Bone marrow (tissue), 2 donors: ENCODE measurements at places on chromosomes 2 and 18.

- DNase-seq, result no peak
Measured at GRCh38 chr2:55048508-55049042, 1.7 kb downstream of the RTN4 start.

DNA sequence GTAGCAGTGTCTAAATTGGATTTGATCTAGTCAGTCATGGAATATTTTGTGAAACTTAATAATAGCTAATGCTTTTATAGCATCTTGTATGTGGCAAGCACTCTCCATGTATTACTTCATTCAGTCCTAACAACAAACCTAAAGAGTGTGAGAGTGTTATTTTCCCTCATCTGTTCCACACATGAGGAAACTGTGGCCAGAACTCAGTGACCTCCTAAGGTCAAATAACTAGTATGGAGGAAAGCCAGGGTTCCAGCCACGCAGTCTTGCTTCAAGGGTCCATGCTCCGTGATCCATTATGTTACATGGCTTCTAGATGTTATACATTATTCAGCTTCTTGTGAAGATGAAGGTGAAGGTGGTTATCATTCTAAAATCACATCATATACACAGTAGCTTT, 45.5 kb downstream of the TWSG1 start:
- DNase-seq, result no peak

- peak; percentile 12 for DNase-seq
Measured at GRCh38 chr2:232444409-232445148, 11.4 kb upstream of the ALPI start.

DNA sequence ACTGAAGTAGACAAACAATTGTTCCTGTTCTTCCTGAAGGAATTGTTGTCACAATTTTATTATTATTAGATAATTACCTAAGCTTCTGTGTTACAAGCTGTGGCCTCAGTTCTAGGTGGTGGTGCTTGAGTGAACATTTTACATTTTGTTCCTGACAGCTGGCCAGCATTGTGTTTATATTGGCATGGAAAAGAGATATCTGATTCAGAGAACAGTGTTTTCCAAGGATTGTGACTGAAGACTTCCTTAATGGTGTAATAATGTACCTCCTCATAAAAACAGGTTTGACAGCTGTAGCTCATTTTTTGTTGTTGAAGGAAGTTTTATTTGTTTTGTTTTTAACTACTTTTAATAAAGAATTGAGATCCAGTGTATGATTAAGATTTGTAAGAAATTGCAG, 95.2 kb downstream of the EPB41L5 start:
- no peak for DNase-seq

- DNase-seq, result no peak
Measured at GRCh38 chr2:47046271-47046670, 108.8 kb downstream of the STPG4 start.

DNA sequence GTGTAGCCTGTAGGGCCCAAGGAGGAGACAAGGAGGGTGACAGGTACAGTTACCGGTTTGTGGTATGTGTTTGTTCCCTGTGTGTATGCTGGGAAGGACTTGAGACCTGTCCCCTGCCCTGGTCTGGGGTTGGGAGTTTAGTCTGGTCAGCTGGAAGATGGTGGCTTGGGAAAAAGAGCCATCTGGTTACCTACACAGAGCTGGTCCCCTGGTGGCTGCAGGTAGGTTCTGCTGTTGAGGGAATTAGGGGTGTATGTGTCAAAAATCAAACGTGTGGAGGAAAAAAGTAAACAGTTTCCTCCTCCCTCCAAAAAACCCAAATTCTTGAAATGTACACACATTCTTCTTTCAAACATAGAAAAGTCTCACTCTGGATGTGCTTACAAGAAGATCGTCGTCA, 24.3 kb downstream of the PTMA start:
- DNase-seq, result no peak

- DNase-seq, result no peak
Measured at GRCh38 chr2:200509235-200509611, 645 bp downstream of the KCTD18 start.

DNA sequence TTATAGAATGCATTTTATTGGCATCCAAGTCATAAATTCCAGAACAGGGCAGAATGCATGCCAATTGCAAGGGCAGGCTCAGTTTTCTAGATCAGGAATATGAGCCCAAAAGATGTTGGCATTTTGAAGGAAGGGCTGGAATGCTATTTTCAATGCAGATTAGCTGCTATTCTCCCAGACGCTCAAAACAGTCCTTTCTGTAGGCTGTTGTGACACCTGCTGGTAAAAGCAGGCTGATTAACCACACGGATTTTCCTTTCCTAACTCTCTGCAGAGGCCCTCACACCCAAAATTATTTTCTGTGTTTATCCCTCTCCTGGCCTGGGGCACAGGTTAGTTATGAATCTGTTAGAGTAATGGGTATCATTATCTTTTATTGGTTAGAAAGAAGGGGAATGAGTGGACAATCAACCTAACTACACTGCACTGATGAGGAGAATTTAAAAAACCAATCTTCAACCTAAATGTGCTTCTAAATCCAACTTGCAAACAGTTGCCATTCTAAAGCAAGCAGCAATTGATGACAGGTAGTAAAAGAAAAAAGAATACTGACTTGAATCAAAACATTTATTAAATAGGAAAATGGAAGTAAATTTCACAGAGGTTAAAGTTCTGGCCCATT, 94.0 kb downstream of the PLA2R1 start:
- no peak for DNase-seq

DNA sequence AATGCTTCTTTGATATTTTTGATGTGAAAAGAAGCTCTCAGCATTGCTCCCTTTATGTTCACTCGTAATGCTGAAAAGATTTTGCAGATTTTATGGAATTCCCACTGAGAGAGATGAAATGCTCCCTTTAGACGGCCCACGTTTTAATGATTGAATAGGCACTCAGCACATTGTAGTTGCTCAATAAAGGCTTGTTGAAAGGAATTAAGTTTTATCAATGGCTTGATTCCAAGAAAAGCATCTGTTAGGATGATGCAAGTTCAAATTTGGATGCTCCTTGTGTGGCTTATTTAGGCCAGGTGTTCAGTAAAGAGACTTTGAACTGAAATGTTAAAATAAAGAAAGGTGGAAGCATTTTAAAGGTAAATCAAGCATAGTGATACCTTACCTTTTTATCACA, 725.1 kb downstream of the EPHA4 start:
- no peak for DNase-seq

GRCh38 chr18:11826836-11827235, 24.4 kb upstream of the CHMP1B start:
- DNase-seq, result no peak

- DNase-seq, result no peak
Measured at GRCh38 chr2:101768556-101769220, 71.2 kb downstream of the MAP4K4 start.

- no peak for DNase-seq
Measured at GRCh38 chr2:199464606-199465352, 7.0 kb upstream of the SATB2 start.

DNA sequence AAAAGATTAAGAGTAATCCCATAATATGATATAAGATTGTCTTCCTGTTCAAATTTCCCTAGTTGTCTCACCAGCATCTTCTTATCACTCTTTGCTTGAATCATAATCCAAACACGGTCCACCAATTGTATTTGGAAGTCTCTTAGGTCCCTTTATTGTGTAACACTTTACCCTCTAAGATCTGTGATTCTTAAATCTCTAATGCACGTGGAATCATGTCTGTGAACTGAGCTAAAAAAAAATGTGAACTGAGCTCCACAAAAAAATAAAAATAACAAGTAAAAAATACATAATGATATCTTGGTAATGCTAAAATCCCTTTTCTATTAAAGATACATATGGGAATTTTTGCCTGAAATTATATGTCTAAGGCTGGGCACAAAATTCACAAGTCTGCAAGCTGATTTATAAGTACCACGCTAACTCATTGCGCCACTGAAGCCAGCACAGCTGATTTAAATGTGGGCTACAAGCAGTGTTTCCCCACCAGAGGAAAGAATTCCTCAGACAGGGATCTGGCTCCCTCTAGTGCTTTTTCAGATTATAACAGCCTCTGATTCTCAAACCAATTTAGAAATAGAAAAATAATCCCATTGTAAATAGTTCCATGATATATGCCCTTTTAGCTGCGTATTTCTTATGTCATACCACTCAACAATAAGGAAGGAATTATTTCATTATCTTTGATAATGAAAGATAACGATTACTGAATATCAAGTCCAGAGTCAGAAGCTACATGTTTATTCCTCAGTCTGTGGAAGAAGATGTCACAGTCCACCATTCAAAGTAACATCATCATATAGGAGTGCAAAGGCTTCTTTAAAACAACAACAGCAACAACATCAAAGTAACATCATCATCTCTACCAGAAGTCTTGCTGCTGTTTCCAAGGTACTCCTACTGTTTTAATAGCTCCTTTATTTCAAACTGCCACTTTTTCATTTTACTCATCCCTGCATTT, 22.9 kb downstream of the RBM43 start:
- peak; percentile 47 for DNase-seq

GRCh38 chr18:9803063-9803697, 82.6 kb upstream of the TXNDC2 start:
- DNase-seq, result no peak

GRCh38 chr2:57542081-57542480, 504.5 kb upstream of the VRK2 start:
- DNase-seq, result no peak

DNA sequence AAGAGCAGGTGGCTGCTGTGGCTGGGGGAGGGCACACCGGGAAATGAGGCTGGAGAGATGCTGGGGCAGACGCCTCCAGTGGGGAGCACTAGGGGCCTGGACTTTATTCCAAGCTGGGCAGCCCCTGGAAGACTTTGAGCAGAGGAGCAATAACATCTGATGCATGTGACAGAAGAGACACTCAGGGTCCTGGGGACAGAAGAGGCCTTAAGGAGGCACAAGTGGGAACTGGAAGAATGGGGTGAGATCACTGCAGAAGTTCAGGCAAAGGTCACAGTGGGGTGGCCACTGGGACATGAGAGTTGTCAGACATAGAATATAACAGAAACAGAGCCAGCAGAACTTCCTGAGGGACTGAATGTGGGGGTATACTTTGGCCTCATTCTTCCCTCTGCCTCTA, 24.0 kb downstream of the TGFA start:
- no peak for DNase-seq

GRCh38 chr2:118473241-118473640, 374.2 kb downstream of the EN1 start:
- DNase-seq, result no peak

DNA sequence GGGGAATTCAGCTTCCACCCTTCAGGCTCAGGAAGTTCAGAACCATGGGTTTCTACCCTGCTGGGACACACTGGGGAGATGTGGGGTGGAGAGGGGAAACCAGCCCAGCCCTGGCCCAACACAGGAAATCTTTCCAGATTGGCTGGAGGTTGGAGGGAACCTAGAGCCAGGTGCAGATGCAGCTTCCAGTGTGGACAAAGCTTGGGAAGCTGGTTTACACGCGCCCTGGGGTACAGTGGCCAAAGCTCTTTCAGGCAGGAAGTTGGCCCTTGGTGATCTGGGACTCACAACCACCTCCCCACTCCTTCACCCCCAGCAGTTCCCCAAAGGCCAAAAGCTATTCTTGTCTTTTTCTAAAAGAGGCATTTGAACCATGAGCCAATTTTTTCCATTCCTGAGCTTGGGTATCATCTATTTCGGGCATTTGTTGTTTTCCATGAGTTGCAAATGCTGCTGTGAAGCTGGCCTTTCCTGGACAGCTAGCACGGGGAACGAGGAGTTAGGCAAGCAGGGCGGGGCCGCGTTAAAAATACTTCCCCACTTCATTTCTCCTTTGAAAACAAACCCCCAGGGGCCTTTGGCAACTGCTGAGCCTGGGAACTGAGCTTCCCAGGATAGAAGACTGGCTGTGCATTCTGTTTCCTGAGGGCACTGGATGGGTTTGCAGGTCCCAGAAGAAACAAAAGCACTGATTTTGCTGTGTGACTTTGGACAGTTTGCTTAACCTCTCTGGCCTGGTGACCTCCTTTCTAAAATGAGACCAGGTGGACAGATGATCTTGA, 3.1 kb upstream of the ARID5A start:
- no peak for DNase-seq
